Osteoblast (primary cell): ENCODE measurements at places on chromosomes 6 and 20. TPM values are rescaled to one million over a fixed set of nuclear protein-coding genes. Genes with fewer than 3 reads are reported as not detected.
A peak's percentile ranks its signal among the peaks of the same experiment; 100 is the strongest.

GRCh38 chr6:46618726-46619125 lies 33.9 kb downstream of the CYP39A1 start:
- DNase-seq = no peak

GRCh38 chr20:25041813-25042530 lies 16.0 kb downstream of the ACSS1 start:
- peak; percentile 75 for DNase-seq

DNA sequence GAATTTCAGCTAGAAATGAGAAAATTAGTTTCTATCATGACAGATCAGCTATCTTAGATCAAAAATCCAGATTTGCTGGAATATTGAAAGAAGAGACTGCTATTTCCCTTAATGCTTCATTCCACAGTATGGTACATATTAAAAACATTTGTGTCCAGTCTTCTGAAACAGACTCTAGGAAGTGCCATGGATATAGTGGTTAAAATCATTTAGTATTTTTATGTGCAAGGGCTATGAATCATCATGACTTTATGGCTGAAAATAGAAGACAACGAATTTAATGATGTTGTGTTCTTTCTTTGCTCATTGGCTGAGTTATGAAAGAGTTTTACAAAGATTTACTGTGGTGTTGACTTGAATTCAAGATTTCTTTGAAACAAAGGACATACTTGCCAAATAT lies 146.6 kb downstream of the ANKRD60 start:
- DNase-seq = peak; percentile 92

- DNase-seq = no peak
Observed at GRCh38 chr6:56245903-56246351, 1.5 kb downstream of the COL21A1 start.

DNA sequence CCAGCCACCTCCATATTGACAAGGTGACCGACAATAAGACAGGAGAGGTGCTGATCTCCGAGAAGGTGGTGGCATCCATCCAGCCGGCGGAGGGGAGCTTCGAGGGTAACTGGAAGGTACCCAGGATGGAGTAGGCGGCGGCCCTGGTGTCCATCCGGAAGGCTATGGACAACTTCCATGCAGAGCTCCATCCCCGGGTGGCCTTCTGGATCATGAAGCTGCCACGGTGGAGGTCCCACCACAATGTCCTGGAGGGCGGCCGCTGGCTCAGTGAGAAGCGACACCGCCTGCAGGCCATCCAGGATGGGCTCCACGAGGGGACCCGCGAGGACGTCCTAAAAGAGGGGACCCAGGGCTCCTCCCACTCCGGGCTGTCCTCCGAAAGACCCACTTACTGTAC lies 17.0 kb downstream of the DEFB115 start:
- no peak for DNase-seq

GRCh38 chr6:125123468-125124048 lies 30.0 kb upstream of the TPD52L1 start:
- DNase-seq = no peak

DNA sequence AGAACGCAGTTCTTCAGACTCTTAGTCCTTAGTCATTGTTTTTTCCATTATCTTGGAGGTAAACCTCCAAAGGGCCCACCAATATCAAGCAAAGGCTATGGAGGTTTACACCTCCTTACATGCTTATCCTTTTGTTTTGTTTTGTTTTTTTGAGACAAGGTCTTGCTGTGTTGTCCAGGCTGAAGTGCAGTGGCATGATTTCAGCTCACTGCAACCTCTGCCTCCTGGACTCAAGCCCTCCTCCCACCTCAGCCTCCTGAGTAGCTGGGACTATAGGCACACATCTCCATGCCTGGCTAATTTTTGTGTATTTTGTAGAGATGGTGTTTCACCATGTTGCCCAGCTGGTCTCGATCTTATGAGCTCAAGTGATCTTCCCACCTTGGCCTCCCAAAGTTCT lies 26.3 kb downstream of the ADGRG6 start:
- DNase-seq = no peak

DNA sequence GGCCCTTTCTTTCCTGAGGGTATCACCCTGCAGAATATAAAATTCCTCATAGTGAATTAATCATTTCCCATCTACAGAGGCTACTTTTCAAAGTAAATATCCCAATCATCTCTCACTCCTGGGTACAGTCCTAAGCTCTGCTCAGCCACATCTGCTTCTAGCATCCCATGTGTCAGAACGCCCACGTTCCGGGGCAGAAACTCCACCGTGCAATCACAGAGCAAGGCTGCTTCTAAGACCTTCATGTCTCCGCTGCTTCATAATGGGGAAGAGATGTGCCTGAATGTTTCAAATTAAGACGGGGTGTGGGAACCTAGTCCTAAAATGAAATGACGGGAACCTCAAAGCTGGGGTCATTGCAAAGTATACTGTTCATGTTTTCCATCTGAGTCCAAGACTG lies 208.8 kb upstream of the GMDS start:
- DNase-seq = no peak

The TOP1 gene
- 9.4 and 10.5 TPM in 2 replicates for total RNA-seq

DNA sequence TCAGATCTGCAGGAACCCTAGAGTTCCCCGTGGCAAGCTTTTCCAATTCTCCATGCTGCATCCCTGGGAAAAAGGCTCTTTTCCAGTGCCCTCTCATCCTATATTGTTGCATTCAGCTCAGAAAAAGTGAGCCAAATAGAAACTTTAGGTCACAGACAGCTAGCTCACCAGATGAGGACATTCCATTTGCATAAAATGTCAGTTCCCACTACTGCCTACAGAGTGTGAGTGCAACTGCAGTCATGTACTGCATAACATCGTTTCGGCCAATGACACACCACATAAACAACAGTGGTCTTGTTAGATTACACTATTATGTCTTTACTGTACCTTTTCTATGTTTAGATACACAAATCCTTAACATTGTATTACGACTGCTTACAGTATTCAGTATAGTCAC lies 8.6 kb downstream of the HS3ST5 start:
- DNase-seq = no peak

The MUCL3 gene
- not detected in 2 replicates for total RNA-seq

DNA sequence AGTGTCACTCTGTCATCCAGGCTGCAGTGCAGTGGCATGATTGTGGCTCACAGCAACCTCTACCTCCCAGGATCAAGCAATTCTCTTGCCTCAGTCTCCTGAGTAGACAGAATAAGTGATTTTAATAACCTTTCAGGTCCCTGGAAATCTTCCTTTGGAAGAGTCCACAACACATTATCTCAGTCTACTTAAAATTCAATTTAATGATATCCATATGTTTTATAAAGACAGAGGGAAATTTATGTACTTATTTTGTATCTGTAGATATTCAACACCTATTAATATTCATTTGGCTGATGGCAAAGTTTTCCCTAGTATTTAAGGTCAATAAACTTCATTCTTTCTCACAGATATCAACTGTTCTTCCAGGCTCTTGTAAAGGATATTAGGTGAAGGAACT lies 881.4 kb upstream of the GJE1 start:
- no peak for DNase-seq

The LBP gene
- total RNA-seq = 1.8 and 2.9 TPM in 2 replicates

The PREX1 gene
- total RNA-seq = 12.7 and 14.1 TPM in 2 replicates

GRCh38 chr6:43489277-43490072 lies 12.1 kb downstream of the TJAP1 start:
- peak; percentile 73 for DNase-seq

GRCh38 chr20:23832775-23833513 lies 6.4 kb upstream of the CST2 start:
- DNase-seq = no peak

The NHSL1 gene
- total RNA-seq = 6.2 and 6.9 TPM in 2 replicates

The HTR1E gene
- total RNA-seq = not detected in 2 replicates

DNA sequence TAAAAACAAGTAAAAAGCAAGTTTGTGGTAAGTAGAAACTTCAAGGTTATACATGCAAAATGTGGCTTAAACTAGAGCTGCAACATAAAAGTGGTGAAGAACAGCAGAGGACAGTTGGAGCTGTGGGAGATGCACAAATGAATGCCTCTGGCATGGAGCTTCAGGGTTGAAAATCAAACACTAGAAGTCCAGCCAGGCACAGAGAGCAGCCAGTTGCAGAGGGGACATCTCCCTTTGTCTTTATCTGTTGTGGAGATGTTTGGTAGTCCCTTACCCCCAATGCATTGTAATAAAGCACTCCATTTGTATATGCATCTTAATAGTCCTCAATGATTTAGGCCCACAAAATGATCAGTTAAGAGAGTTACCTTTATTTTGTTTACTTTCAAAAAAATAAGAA lies 73.1 kb upstream of the C20orf144 start:
- DNase-seq = peak; percentile 42

GRCh38 chr6:14276667-14277404 lies 159.3 kb downstream of the CD83 start:
- DNase-seq = peak; percentile 64

- DNase-seq = no peak
Observed at GRCh38 chr20:34710568-34710839, 6.4 kb downstream of the TP53INP2 start.

The MAP7 gene
- total RNA-seq = 1.4 and 1.8 TPM in 2 replicates

The EPHA7 gene
- total RNA-seq = 0.29 TPM in 1 of 2 replicates, not detected in the other

The PBOV1 gene
- not detected in 2 replicates for total RNA-seq

DNA sequence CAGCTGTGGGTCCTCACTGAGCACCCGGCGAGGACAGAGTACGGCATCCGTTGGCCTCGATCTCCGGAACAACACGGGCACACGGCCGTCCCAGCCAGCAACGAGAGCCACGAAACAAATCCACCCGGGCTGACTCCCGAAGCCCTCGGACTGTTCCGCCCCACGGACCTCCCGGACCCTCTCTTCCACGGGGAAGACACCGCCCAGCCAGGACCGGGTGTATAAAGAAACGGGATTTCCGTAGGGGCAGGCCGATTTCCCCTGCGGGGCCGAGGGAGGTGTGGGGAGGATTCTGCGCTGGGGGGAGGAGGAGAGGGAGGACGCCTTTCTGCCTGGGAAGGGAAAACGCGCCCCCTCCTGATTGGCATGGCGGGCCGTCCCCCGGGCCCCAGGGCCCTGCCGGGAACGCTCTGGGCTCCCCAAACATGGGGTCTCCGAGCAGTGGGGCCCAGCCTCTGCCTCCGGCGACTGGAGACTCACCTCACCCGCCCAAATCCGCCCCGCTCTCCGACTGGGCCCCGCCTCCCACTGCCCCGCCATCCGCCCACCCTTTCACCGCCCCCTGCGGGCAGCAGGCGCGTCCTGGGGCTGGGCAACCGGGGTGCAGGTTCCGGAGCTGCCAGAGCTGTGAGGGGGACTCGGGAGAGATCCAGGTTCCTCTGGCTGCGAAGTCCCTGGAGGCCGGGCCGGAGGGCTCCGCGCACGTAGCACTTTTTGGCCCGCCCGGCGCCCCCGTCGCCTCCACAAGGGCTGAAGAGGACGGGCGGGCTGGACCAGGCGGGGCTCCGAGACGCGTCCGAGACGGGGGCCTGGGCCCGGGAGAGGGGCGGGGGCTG lies 679 bp upstream of the PPDPF start:
- peak; percentile 90 for DNase-seq

The FAM209B gene
- 0.36 TPM in 1 of 2 replicates, not detected in the other for total RNA-seq

GRCh38 chr6:134676307-134677281 lies 273.3 kb downstream of the ALDH8A1 start:
- no peak for DNase-seq

GRCh38 chr20:19932170-19932667 lies 84.9 kb upstream of the NAA20 start:
- peak; percentile 90 for DNase-seq

GRCh38 chr6:96923871-96924493 lies 546 bp upstream of the KLHL32 start:
- DNase-seq = peak; percentile 46

The GABRR1 gene
- not detected in 2 replicates for total RNA-seq

The MEI4 gene
- total RNA-seq = not detected in 2 replicates

GRCh38 chr6:21494505-21494904 lies 99.0 kb upstream of the SOX4 start:
- no peak for DNase-seq

GRCh38 chr6:147728903-147729302 lies 220.4 kb downstream of the SAMD5 start:
- DNase-seq = no peak

GRCh38 chr6:42599558-42599957 lies 35.7 kb downstream of the UBR2 start:
- no peak for DNase-seq

DNA sequence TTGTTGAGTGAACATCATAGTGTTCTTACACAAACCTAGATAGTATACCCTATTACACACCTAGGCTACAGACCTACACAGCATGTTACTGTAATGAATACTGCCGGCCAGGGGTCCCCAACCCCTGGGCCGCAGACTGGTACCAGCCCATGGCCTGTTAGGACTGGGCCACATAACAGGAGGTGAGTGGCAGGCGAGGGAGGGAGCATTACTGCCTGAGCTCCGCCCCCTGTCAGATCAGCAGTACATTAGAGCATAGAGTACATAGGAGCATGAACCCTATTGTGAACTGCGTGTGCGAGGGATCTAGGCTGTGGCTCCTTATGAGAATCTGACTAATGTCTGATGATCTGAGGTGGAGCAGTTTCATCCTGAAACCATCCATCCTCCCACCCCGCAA lies 126.3 kb downstream of the PRND start:
- DNase-seq = no peak

- no peak for DNase-seq
Observed at GRCh38 chr6:20539387-20539786, 5.1 kb downstream of the CDKAL1 start.

The MANEA gene
- total RNA-seq = 14.1 and 15.9 TPM in 2 replicates

- peak; percentile 39 for DNase-seq
Observed at GRCh38 chr20:62754122-62754990, 41.9 kb upstream of the MRGBP start.

DNA sequence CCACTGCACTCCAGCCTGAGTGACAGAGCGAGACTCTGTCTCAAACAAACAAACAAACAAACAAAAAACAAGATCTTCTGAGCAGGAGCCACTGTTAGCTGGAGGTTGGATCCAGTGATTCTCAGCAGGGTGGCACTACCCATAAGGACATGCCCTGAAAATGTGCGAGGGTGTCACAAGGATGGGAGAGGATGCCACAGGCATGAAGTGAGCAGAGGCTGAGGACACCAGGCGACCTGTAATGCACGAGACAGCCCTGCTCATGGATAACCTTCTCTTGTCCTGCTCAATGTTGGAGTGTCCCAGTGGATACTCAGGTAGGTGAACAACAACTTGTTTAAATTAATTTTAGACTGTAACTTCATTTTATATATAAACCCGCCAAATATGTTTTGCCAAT lies 76.8 kb downstream of the KCNB1 start:
- no peak for DNase-seq

DNA sequence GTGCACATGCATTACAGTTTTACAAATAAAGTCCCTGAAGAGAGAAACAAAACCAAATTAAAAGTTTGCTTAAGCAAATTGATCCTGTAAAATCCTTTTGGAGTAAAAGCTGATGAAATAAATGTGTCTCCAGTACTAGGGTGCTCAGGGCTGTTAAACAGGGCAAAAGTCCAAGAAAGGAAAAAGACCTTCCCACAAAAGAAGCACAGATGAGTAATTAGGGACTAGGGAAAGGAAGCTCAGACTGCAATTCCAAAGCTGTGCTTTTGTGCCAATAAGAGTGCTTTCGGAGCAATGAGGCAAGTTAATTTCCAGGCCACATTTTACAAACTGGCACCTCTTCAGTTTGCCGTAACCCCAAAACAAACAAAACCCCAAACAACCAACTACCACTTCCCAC lies 10.4 kb upstream of the RNF182 start:
- no peak for DNase-seq

DNA sequence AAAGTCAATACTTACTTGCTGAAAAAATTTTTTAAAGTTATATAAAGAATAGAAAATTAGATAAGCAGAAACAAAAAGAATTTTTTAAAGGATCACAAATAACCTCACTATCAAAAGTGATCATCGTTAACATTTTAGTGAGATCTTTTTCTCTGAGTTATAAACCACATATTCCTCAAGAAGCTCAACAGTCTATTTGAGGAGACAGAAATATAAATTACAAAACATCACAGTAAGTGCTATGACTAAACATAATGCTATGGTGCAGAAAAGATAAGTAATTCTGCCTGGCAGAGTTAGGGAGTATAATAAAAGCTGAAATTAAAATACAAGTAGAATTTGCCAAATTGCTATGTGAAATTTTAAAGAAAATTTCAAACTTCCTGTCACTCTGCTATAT lies 226.7 kb downstream of the LMBRD1 start:
- no peak for DNase-seq
